Uterus (tissue), 4 donors: ENCODE measurements at places on chromosomes 11 and 22.
A peak's percentile ranks its signal among the peaks of the same experiment; 100 is the strongest.

- peak within 1 kb of the TSS; percentile 89 for H3K27ac ChIP-seq
- no peaks in the 10 kb centered on the region for H3K36me3 ChIP-seq
- peaks cover 8% of the 10 kb centered on the region for H3K4me1 ChIP-seq
- peak; percentile 96 for DNase-seq
- H3K27me3 ChIP-seq: no peaks in the 10 kb centered on the region
Observed at GRCh38 chr11:68030318-68031143, at the start of gene NDUFS8. Gene NDUFS8 (plus strand): TSS chr11:68030681. CDS start chr11:68032152, 1,471 bp downstream.

- H3K27me3 ChIP-seq: no peaks in the 10 kb centered on the region
- H3K27ac ChIP-seq: no peak overlapping the region
- no peaks in the 10 kb centered on the region for H3K36me3 ChIP-seq
- no peaks in the 10 kb centered on the region for H3K4me1 ChIP-seq
Observed at GRCh38 chr11:7437696-7438095, 47.6 kb upstream of the OLFML1 start.

DNA sequence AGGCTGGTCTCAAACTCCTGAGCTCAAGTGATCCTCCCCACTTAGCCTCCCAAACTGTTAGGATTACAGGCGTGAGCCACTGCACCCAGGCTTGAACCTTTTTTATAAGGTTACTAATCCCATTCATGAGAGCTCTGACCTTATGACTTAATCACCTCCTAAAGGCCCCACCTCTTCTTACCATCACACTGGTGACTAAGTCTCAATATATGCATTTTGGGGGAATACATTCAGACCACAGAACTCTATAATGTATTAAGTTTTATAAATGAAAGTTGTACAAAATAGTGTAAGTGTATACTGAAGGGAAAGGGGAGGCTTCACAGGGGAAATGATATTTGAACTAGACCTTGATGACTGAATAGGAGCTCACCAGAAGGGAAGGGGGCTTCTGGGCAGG lies 28.4 kb upstream of the RBFOX2 start:
- H3K4me3 ChIP-seq: no peak overlapping the region
- H3K4me1 ChIP-seq: no peaks in the 10 kb centered on the region
- no peaks in the 10 kb centered on the region for H3K27me3 ChIP-seq
- H3K36me3 ChIP-seq: no peaks in the 10 kb centered on the region
- no peak overlapping the region for H3K27ac ChIP-seq

DNA sequence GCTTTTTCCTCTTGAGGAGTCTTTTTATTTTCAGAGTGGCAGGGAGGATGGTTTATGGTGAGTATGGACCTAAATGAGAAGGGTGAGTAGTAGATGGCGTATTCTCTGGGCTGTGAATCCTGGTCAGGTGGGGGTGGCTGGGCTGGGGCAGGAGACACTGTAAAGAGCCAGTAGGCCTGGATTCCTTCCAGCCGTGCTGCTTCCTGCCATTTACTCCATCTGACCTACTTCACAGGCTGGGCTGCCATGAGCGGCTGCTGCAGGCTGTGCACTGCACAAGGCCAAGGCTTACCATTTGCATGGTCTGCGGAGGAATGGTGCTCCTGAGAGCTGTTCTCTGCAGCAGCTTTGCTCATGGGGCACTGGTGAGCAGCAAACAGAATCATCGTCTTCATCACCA lies 297.6 kb downstream of the KIRREL3 start:
- no peaks in the 10 kb centered on the region for H3K4me1 ChIP-seq
- H3K27me3 ChIP-seq: no peaks in the 10 kb centered on the region
- H3K27ac ChIP-seq: no peak overlapping the region
- no peaks in the 10 kb centered on the region for H3K36me3 ChIP-seq
- H3K4me3 ChIP-seq: no peak overlapping the region
- no peak for DNase-seq
